T47D (cell line): ENCODE measurements at places on chromosomes 11 and 22.

- no peak for DNase-seq
Measured at GRCh38 chr11:95148938-95149337, 59.3 kb downstream of the ENDOD1 start.

GRCh38 chr11:110242746-110243145 lies 53.7 kb downstream of the RDX start:
- DNase-seq, result no peak

- no peak for DNase-seq
Measured at GRCh38 chr11:128728767-128729587, 35.1 kb downstream of the FLI1 start.

- no peak for DNase-seq
Measured at GRCh38 chr11:121067962-121068647, 32.9 kb upstream of the TECTA start.

DNA sequence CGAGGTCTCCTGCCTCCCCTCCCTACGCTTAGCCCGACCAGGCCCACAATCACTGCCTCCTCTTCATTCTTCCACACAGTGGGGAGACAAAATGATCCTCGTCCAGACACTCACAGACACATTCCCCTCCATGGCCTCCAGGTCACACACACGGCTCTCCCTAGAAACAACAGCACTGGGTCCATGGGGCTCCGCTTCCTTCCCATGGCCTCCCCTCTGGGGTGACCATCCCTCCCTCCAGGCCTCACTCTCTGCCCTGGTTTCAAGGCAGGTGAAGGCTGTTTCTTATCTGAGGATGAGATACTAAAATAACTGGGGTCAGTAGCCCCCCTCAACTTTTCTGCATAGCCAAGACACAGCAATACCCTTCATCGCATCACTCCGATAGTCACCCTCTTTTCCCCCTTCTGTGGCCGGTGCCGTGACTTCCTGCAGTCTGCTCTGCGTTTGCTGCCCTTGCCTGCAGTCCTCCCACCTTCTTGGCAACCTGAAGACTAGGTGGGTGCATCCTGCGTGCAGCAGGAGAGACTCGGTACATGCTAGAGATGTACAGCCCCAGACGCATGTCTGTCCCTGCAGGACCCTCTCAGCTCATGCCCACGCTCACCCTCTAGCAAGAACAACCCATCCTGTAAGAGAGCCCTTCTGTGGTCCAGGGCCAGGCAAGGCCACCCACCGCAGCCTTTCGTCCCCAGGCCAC lies 55.8 kb downstream of the CD6 start:
- DNase-seq, result no peak

DNA sequence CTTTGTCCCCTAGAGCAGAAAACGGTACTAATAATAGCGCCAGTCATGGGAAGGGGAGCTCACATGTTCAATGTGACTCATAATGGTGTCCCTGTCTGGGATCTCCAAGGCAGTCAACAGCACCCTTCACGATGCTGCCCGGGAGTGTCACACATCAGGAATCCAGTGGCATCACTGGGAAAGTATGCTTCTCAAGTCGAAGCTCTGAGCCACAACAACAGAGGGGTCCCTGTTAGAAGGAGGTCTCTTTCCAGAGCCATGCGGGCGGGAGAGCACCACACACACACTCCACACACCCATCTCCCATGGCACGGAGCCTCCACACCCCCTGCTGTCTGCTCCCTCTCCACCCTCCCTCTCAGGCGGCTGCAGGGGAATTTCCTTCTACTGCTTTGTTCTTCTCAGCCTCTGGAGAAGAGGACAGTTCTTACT lies 119.7 kb downstream of the ETS1 start:
- DNase-seq, result no peak

- DNase-seq, result no peak
Measured at GRCh38 chr22:47250995-47251765, 488.7 kb downstream of the TBC1D22A start.

GRCh38 chr22:44585559-44586350 lies 87.7 kb upstream of the RTL6 start:
- DNase-seq, result no peak

- DNase-seq, result peak; percentile 28
Measured at GRCh38 chr22:29202212-29203192, 3.2 kb upstream of the EMID1 start.

GRCh38 chr22:29275167-29275566 lies 7.1 kb downstream of the EWSR1 start:
- DNase-seq, result no peak

- no peak for DNase-seq
Measured at GRCh38 chr11:112525270-112525669, 264.6 kb upstream of the PLET1 start.

- no peak for DNase-seq
Measured at GRCh38 chr11:134275534-134276395, at the start of gene GLB1L3. Gene GLB1L3 (plus strand): TSS chr11:134276379. CDS start chr11:134276741, 362 bp downstream.

GRCh38 chr11:65109231-65110198 lies 2.2 kb upstream of the TM7SF2 start:
- no peak for DNase-seq

- no peak for DNase-seq
Measured at GRCh38 chr22:30277547-30278344, 11.1 kb upstream of the OSM start.

- no peak for DNase-seq
Measured at GRCh38 chr11:88535266-88535665, 197.7 kb upstream of the CTSC start.

- no peak for DNase-seq
Measured at GRCh38 chr22:29190918-29191317, 14.8 kb upstream of the EMID1 start.

DNA sequence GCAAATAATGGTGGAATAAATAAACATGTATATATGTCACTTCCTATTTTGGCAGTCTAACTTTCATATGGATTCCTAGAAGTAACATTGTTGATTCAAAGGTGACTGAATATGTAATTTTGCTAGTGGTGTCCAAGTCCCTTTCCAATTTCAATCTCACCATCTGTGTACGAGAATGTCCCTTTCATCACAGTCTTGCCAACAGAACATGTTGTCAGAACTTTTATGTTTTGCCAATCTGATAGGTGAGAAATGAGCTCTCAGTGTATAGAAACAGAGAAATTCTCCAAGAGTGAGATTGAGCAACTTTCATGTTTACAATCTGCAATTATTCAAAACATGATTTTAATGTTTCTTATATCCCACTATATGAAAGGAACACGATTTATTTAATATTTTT lies 167.5 kb downstream of the CNTN5 start:
- no peak for DNase-seq

GRCh38 chr11:110373051-110373702 lies 56.6 kb upstream of the FDX1 start:
- no peak for DNase-seq

DNA sequence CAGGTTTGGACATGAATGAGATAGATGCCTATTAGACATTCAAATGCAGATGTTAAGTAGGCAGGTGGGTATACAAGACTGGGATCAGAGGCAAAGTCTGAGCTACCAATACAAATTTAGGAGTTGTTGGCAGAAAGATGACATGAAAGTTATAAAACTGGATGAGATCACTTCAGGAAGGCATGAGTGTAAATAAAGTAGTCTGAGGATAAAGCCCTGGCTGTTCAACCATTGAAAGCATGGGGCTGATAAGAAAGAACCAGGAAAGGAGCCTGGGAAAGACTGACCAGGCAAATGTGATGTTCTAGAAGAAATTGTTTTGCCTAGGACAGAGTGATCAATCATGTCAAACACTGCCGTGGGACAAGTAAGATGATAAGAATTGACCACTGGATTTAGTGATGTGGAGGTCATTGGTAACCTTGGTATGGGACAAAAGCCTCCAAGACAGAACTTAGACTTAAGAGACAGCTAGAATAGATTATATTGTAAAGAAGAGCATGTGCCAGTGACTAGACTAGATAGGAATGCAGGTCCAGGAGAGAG lies 98.5 kb downstream of the EHF start:
- DNase-seq, result no peak

DNA sequence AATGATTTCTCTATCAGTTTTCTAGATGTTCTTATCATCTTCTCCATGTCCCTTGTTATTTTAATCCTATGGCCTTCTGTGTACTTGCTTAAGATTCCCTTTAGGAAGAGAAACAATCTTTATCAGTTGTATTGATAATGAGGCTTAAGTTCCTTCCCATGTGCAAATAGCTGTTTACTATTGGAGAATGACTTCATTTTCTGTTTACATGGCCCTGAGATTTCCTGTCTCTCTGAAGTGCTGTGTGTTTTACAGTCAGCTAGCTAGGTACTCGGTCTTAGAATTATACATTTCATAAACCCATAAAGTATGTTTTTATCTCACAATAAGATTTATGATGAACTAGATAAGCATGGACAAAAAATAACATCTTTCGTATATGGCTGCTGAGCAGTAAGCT lies 67.5 kb upstream of the CCDC179 start:
- DNase-seq, result no peak

DNA sequence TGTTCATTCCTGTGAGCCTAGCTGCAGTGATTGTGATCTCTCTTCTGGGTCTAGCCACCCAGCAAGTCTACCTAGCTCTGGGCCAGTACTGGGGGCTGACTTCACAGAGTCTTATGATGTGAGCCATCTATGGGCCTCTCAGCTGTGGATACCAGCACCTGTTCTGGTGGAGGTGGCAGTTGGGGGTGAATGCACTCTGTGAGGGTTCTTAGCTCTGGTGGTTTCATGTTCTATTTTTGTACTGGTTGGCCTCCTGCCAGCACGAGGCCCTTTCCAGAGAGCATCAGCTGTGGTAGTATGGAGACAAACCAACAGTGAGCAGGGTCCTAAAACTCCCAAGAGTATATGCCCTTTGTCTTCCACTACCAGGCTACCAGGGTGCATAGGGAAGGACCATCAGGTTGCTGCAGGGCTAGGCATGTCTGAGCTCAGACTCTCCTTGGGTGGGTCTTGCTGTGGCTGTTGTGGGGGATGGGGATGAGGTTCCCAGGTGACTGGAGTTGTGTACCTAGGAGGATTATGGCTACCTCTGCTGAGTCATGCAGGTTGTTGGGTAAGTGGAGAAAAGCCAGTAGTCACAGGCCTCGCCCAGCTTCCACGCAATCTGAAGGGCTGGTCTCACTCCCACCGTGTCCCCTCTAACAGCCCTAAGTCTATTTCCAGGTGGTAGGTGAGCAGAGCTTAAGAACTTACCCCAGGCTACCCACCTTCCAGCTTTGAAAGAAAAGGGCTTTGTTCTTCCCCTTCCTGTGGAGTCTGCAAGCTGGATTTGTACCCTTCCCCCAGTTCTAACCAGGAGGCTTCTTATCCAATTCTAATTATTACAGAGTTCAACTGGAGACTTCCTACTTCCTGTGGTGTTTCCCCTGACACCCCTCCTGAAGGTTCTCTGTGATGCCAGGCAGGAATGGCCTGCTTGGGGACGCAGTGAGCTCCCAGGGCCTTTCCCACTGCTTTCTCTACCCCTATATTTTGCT lies 250.7 kb downstream of the LUZP2 start:
- no peak for DNase-seq

DNA sequence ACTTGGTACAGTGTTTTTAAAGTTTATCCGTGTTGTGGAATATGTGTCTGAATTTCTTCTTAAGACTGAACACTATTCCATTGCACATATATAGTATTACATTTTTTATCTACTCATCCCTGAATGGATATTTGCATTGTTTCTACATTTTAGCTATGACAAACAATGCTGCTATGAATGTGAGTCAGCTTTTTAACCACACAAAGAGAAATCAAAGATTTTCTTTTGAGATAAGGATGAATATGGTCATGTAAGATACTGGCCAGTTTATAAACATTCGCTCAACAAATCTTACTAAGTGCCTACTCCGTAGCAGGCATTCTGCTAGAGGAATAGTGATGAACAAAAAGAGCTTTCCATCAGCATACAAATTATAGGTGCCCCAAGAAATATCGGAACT lies 16.5 kb upstream of the OR9G4 start:
- no peak for DNase-seq

DNA sequence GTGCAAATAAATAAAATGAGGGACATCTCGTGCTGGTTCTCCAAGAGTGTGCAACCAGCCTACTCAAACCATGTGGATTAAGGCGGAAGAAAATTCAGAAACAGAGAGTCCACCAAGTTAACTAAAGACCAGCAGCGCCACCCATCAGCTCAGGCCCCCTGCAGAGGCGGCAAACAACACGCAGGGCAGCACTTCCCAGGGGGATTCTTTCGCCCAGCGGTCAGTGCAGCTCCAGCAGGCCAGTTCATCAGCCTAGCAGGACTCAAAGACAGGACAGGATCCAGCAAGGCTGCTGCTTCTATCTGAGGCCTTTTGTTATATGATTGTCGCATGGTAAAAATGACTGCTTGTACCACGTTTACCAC lies 51.7 kb downstream of the PACSIN2 start:
- no peak for DNase-seq

DNA sequence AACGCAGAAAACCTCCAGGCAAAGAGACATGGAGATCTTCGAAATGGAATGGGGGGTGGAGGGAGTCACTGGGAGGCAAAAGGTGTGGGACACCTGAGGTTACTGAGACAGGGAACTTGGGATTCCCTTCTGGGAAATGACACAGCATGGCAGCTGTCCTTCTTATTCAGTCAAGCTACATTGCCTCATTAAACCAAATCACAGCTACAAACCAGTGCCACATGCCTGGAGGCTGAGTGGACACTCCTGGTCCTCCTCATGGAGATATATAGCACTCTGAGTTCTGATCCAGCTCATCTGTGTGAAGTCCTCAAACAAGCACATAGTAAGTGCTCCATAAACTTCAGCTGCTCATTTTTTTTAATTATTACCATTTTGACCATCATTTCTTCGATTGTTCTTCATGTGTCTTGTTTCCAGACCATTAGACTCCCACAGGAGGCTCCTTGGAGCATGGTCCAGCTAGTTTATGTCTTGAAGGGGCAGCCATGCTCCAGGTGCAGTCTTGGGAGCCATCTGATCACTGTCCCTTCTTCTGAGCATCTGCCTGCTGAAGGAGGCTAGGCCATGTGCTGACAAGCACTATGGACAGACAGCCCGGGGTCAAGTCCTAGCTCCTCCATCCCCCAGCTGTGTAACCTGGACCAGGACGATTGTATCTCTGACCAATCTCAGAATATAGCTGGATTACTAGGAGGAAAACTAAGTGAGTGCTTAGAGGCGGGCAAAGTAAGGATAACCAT lies 9.7 kb upstream of the FXYD2 start:
- no peak for DNase-seq

GRCh38 chr11:67050139-67050538 lies 6.5 kb upstream of the RHOD start:
- DNase-seq, result no peak

GRCh38 chr11:42465623-42466022 lies 846.2 kb upstream of the API5 start:
- DNase-seq, result no peak

- peak; percentile 84 for DNase-seq
Measured at GRCh38 chr11:74453373-74453975, 13.9 kb downstream of the KCNE3 start.

GRCh38 chr11:130918081-130918480 lies 1.8 kb upstream of the SNX19 start:
- DNase-seq, result no peak

DNA sequence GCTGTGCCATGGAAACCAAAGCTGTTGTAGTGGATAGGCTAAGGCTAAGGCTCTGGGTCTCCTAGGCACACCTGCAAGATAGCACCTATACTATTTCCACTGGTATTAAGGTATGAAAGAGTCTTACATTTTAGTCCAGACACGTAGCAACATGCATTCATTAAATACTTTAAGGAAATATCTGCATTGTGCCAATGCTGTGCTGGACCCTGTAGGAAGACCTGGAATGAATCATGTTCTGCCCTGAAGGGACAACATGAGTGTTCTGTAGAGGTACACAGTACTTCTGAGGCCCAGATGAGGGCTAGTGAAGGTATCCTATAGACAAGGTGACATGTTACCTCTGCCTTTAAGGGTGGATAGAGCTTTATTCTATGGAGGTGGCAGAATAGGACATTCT lies 35.2 kb upstream of the RRM1 start:
- no peak for DNase-seq
